Peyer's patch (tissue), 4 donors: ENCODE measurements at places on chromosomes 4 and X. TPM values are rescaled to one million over a fixed set of nuclear protein-coding genes. Genes with fewer than 3 reads are reported as not detected.

GRCh38 chrX:37860721-37861120, 13.3 kb upstream of the DYNLT3 start:
- no peak for DNase-seq
- H3K4me3 ChIP-seq, result no peak overlapping the region
- no peaks in the 10 kb centered on the region for H3K36me3 ChIP-seq
- H3K27ac ChIP-seq, result no peak overlapping the region
- no peaks in the 10 kb centered on the region for H3K4me1 ChIP-seq
- no peaks in the 10 kb centered on the region for H3K27me3 ChIP-seq

The MAGEC1 gene
- not detected for total RNA-seq

- H3K36me3 ChIP-seq, result no peaks in the 10 kb centered on the region
- DNase-seq, result no peak
- no peak overlapping the region for H3K27ac ChIP-seq
Observed at GRCh38 chr4:86319390-86319789, 40.5 kb downstream of the MAPK10 start.

DNA sequence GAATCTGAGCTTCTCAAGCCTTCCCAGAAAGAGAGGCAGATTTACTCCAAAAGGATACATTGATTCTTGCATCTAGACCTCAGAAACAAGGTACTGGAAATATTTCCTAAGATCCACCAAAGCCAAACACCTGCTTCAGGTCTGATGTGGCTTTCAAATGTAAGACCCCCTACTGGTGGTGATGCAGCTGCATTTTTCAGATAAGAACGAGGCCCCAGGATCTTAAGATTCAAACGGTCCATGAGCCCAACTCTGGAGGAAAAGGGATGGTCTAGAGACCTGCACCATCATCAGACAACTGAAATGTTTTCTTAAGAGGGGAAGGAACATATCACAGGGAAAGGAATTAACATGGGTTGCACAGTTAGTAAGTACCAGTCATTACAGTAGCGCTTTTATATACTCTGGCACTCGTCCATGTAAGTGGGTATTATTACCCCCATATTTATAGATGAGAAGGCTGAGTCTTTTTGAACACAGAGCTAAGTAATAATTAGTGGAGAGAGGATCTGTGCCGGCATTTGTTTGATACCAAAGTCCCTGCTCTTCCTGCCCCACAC, 73.7 kb downstream of the LEF1 start:
- H3K4me3 ChIP-seq, result no peak overlapping the region
- H3K27me3 ChIP-seq, result no peaks in the 10 kb centered on the region
- no peaks in the 10 kb centered on the region for H3K36me3 ChIP-seq
- H3K27ac ChIP-seq, result no peak overlapping the region
- DNase-seq, result no peak

GRCh38 chr4:46316215-46316614, 73.7 kb downstream of the GABRA2 start:
- no peaks in the 10 kb centered on the region for H3K27me3 ChIP-seq
- H3K4me3 ChIP-seq, result no peak overlapping the region
- no peaks in the 10 kb centered on the region for H3K36me3 ChIP-seq
- no peaks in the 10 kb centered on the region for H3K4me1 ChIP-seq

The COX7B2 gene
- total RNA-seq, result not detected

GRCh38 chr4:42361456-42361855, 35.8 kb upstream of the SHISA3 start:
- H3K27me3 ChIP-seq, result no peaks in the 10 kb centered on the region
- no peaks in the 10 kb centered on the region for H3K36me3 ChIP-seq

The PNCK gene
- not detected for total RNA-seq

DNA sequence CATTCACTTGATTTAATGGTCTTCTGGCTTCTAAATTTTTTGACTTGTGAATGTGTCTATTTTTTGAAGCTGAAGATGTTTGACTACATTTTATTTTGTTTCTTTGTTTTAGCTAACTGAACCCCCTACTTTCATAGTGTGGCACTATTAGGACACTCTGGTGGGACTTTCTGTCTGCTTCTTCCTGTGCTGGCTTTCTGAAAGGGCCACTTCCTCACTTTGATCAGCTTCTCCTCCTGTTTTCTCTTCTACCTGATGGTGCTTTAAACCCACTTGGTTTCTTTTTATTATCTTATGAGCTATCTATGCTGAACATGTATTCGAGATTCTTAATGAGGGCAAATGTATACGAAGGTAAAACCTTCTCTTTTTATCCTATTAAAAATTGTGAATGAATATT, 186.1 kb upstream of the CASK start:
- DNase-seq, result no peak
- H3K27ac ChIP-seq, result no peak overlapping the region
- H3K36me3 ChIP-seq, result no peaks in the 10 kb centered on the region
- H3K4me1 ChIP-seq, result no peaks in the 10 kb centered on the region

DNA sequence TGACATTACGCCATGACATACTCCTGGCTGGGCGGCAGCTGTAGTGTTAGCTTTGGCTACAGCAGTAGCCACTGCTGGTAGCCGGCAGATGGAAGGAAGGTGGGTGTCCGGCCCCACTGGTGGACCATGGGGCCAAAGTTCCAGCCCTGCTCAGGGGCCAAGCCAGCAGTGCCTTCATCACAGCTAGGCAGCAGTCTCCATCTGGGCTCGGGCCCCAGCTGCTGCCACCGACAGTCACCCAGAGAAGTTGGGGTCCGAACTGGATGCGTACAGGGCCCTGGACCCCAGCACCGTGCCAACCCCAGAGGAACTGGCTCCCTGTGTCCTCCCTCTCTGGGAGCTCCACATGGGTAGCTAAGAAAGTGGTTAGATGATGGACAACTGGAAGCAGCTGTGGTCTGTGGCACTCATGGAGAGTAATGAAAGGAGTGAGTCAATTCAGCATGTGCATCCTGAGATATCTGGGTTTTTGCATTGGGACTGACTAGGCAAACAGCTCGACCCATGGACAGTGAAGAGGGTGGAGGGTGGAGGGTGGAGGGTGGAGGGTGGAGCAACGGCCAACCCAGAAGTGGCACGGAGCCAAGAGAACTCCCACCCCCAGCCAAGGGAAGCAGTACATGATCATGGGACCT, 366.6 kb upstream of the GRIA3 start:
- H3K27ac ChIP-seq, result no peak overlapping the region
- no peaks in the 10 kb centered on the region for H3K4me1 ChIP-seq
- no peak overlapping the region for H3K4me3 ChIP-seq
- no peaks in the 10 kb centered on the region for H3K36me3 ChIP-seq
- no peak for DNase-seq

GRCh38 chr4:134740290-134740689, 538.7 kb upstream of the PABPC4L start:
- H3K36me3 ChIP-seq, result no peaks in the 10 kb centered on the region
- no peaks in the 10 kb centered on the region for H3K4me1 ChIP-seq
- no peak overlapping the region for H3K4me3 ChIP-seq
- no peak overlapping the region for H3K27ac ChIP-seq
- no peaks in the 10 kb centered on the region for H3K27me3 ChIP-seq
- no peak for DNase-seq

- H3K27ac ChIP-seq, result no peak overlapping the region
- H3K27me3 ChIP-seq, result no peaks in the 10 kb centered on the region
- DNase-seq, result no peak
- no peaks in the 10 kb centered on the region for H3K36me3 ChIP-seq
Observed at GRCh38 chr4:140866492-140867005, 110.4 kb upstream of the TBC1D9 start.

GRCh38 chr4:78863254-78863869, 75.9 kb downstream of the PAQR3 start:
- H3K27ac ChIP-seq, result no peak overlapping the region
- no peak overlapping the region for H3K4me3 ChIP-seq
- no peaks in the 10 kb centered on the region for H3K36me3 ChIP-seq
- no peak for DNase-seq

DNA sequence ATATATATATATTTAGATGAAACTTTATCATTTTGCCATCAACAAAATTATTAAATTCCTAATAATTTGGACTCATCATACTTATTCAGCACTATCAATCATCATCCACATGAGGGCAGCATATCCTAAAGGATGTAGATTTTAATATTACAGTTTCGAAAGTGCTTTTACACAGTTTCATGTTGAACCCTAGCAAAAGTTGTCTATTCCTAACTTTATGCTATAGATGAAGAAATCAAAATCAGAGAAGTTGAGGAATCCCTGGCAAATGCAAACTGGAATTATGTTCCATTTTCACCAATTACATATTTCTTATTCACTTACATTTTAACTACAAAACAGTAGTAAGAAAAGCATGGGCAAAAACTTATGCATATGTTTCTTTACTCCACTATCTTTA, 36.6 kb upstream of the UGT2A1 start:
- H3K4me1 ChIP-seq, result no peaks in the 10 kb centered on the region
- DNase-seq, result no peak
- no peak overlapping the region for H3K27ac ChIP-seq

GRCh38 chrX:152819732-152820131, 10.8 kb downstream of the CETN2 start:
- H3K4me1 ChIP-seq, result no peaks in the 10 kb centered on the region
- no peaks in the 10 kb centered on the region for H3K27me3 ChIP-seq
- no peak overlapping the region for H3K4me3 ChIP-seq
- no peaks in the 10 kb centered on the region for H3K36me3 ChIP-seq
- no peak for DNase-seq

DNA sequence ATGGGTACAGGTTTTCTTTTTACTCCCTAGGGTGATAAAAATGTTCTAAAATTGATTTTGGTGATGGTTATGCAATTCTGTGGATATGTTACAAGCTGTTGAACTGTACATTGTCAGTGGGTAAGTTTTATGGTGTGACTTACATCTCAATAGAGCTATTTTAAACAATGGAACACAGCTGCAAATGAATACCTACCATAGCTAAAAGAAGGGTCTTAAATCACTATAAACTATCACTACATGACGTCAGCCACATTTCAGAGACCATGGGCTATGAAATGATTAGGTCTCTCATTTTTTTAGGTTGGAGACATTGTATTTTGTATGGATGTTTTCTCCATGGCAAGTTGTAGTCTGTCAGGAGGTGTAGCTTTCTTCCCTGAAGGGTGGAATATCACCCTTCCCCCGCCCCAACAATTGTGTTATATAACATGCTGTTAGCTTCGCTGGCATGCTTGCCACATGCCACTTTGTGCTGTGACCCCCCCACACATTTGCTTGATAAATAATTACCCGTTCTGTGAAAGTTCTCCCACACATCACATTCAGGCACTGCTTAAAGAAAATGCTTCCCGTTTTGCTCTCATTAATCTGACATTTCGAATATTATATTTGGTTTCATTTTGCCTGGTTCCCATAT, 159.7 kb downstream of the ARHGAP10 start:
- no peak overlapping the region for H3K27ac ChIP-seq
- H3K27me3 ChIP-seq, result no peaks in the 10 kb centered on the region
- no peak for DNase-seq
- no peak overlapping the region for H3K4me3 ChIP-seq

The TMEM255A gene
- total RNA-seq, result not detected

GRCh38 chr4:76487621-76488020, 52.6 kb downstream of the SHROOM3 start:
- no peak for DNase-seq
- H3K27me3 ChIP-seq, result no peaks in the 10 kb centered on the region
- no peak overlapping the region for H3K4me3 ChIP-seq
- no peaks in the 10 kb centered on the region for H3K36me3 ChIP-seq

The CLDN34 gene
- not detected for total RNA-seq
